Fibroblast of skin of right quadriceps (primary cell): ENCODE measurements at places on chromosomes 2 and 18.
A peak's percentile ranks its signal among the peaks of the same experiment; 100 is the strongest.

DNA sequence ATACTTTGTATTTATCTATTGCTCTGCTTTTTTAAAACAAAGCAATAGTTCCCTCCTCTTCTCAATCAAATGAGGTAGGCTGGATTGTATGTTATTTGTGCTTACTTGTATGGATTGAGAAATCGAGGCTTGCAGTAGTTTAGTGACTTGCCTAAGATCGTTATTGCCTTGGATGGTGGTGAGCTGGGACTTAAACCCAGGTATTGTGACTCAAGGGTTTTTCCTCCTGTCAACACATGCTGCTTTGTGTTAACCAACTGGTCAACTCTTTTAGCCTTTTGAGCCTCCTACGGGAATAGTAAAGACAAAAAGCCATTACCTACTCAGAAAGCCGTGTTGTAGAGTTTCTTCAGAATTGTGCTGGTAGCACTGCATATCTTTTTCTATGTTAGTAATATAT lies 95.2 kb upstream of the THUMPD2 start:
- DNase-seq, result no peak

GRCh38 chr2:7417845-7418742 lies 500.9 kb downstream of the RNF144A start:
- no peak for DNase-seq

DNA sequence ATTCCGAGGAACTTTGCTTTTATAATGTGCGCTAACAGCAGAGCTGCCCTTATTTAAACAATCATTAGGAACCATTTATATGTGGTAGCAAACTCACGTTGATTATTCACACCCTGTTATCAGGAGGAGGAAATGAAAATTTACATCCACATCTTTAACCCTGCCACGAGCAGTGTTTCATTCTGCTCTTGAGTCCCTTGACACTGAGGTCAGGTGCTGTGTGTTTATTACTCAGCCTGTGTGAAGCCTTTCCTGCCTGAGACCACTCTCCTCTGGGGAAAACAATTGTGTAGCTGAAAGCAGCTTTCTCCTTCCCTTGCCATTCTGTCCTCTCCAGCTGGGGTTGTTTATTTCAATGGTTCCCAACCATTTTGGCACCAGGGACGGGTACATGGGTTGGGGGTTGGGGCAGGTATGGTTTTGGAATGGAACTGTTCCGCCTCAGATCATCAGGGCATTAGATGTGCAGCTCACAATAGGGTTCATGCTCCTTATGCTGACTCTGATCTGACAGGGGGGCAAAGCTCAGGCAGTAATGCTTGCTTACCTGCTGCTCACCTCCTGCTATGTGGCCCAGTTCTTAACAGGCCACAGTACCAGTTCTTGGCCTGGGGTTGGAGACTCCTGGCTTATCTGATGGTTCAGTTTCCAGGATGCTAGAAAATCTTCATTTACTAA lies 651.1 kb downstream of the TDRD15 start:
- DNase-seq, result no peak

GRCh38 chr2:230327418-230328154 lies 593 bp downstream of the SP140L start:
- no peak for DNase-seq

DNA sequence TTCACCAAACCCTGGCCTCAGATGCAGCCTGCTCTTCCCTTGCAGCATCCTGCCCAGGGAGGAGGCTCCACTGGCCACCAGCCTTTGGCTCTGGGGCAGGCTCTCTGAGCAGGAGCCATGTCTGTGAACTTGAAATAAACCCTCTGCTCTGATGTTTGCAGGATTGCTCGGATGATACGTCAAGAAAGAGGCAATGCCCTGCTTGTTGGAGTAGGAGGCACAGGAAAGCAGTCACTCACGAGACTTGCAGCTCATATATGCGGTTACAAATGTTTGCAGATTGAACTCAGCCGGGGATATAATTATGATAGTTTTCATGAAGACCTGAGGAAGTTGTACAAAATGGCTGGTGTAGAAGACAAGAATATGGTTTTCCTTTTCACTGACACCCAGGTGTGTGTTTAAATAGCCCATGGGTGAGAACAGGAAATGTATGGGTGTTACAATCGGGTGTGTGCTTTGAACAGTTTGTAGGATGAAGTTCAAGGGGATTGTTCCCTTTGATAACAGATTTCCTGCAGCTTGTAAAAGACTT lies 177.9 kb downstream of the DNAH6 start:
- no peak for DNase-seq

DNA sequence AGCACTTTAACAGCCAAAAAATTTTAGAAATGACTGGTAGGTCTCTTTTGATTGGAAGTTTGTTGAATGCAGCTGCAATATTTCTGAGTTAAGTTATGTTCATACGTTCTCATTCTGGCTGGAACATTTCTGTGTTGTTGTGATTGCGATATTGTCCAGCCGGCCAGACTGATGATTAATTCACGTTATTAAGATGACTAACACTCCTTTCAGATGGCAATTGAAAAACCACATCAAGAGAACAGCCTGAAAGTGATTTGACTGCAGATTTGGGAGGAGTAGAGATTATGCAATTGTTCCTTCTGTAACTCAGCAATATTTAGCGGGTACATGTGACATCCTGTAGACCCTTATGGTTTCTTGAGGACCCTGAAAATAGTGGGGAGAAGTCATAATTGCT lies 133.7 kb downstream of the FBXO15 start:
- peak; percentile 59 for DNase-seq

DNA sequence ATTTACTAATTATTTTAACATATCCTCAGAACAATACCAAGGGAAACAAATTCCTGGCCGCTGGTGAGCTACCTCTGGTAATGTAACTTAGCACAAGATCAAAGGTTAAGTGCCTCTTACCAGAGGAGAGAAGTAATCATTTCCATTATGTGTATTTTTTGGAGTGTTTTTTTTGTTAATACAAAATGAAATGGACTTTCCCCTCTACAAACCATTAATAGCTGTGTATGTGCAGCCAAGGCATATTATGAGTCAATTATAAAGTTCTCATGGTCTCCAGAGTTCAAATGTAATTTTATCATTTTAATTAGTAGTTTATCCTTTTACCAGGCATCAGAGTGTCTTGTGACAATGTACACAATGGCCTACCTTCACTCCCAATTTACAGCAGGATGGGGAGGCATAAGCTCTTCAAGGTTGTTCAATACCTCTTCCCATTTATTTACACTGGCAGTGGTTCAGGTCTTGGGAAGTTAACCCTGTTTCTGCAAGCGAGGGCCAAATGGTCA lies 242.2 kb downstream of the TGIF1 start:
- no peak for DNase-seq

GRCh38 chr18:8030201-8030600 lies 463.1 kb downstream of the PTPRM start:
- DNase-seq, result no peak

DNA sequence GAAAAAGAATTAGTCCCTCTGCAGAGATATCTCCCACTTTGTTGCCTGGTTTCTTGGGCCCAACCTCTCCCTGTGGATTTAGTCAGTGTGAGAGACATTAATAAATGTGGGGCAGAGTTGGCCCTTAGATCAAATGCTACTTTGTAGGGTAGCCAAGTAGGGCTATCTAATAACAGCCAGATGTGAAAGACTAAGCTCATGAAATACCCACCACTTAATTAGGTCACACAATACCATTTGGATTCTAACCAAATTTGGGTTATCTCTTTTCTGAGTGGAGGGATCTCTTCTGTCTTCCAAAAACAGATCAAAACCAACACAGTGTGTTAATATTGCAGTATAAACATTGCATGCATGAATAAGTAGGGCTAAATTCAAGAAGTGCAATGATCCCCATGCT lies 626.8 kb upstream of the ZEB2 start:
- DNase-seq, result no peak

DNA sequence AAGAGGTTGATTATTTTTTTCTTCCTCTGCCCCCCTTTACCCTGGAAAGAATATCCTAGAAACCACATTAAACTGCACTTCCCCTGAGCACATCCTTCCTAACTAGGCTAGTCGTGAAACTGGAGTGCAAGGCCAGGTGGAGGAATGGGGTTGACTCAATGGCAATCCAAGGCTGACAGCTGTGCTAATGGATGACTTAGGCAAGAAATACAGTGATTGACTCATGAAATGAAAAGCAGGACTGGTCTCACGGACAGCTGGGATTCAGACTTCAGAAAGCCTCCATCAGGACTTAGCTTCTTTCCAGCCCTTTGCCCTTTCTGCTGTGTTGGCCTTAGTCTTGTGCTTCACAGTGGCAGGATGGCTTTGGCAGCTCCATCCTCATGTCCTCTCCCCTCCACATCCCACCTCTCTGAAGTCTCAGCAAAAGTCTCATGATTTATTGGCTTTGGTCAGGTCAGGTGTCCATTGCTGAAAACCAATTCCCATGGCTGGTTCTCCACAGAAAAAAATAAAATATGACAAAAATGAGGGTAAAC lies 33.8 kb downstream of the INSIG2 start:
- DNase-seq, result no peak

- DNase-seq, result no peak
These were observed 402.0 kb upstream of the ACVR2A start for GRCh38 chr2:147442816-147443215.

GRCh38 chr18:9762526-9762925 lies 54.4 kb downstream of the RAB31 start:
- DNase-seq, result no peak

- DNase-seq, result no peak
These were observed 468.4 kb upstream of the CRIM1 start for GRCh38 chr2:35887146-35887545.

- DNase-seq, result no peak
These were observed 25.0 kb downstream of the MPPE1 start for GRCh38 chr18:11883153-11883552.

GRCh38 chr2:239919774-239920692 lies 105.1 kb downstream of the NDUFA10 start:
- DNase-seq, result no peak

DNA sequence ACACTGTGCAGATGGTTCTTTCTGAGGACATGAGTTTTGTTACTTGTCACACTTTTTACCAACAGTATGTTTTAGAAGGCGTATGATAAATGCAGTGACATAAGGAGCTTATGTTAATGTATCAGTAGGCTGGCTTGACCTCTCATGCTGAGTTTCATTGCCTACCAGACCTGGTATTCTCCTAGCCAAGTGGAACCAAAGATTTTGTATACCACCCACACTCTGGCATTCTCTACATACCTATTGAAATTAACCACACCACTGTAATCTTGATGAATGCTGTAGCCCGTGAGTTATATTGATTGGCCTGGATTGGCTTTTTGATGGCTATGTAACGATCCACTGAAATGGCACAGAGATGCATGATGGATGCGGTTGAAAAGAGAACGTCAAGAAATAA lies 11.4 kb downstream of the HTR2B start:
- no peak for DNase-seq

DNA sequence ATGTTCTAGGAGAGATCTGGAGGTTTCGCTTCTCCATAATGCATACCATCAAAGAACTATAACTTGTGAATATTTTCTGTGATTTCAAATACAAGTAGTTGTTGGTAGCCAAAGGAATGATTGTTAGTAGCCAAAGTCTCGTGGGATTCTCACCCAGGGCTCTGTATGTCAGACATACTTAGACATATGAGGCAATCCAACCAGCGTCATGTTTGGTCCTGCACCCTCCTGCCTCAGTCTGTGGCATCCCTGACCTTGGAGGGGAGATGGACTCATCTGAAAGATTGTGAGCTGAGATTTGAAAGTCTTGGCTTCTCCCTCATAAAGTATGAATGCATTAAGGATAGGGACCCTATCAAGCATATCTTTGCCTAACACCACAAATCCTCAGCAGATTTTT lies 81.2 kb downstream of the CTIF start:
- DNase-seq, result no peak

- no peak for DNase-seq
These were observed 286.3 kb upstream of the FN1 start for GRCh38 chr2:215722125-215722524.

DNA sequence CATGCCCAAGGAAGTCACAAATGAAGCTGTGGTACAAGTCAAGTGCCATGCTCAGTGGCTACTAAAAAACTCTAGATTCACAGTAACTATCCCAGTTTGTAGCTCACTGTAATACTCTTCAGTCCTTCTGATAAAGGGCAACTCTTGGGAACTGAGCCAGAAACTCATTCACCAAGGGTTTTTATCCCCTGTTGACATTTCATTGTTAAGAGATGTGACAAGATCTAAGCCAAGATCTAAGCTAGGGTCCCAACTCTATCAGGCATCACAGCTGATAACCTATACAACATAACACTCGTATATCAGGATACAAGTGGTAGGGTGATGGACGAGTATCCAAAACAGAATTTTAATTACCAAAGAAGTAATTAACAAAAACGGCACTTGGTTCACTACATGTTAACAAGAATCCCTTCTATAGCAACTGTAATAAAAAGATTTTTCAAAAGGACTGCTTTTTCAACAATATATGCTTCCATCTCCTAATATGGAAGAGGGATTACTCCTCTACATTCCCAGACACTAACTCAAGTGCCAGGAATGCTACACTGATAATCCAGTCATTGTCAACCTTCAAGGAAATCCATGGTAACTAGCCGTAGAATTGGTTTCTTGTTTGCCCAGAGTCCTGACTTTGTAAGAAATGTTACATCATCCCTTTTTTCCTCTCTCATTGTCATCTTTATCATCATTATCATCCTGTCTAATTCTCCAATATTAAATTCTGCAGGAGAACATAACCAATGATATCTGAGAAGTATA lies 111.7 kb downstream of the CDH2 start:
- peak; percentile 97 for DNase-seq

DNA sequence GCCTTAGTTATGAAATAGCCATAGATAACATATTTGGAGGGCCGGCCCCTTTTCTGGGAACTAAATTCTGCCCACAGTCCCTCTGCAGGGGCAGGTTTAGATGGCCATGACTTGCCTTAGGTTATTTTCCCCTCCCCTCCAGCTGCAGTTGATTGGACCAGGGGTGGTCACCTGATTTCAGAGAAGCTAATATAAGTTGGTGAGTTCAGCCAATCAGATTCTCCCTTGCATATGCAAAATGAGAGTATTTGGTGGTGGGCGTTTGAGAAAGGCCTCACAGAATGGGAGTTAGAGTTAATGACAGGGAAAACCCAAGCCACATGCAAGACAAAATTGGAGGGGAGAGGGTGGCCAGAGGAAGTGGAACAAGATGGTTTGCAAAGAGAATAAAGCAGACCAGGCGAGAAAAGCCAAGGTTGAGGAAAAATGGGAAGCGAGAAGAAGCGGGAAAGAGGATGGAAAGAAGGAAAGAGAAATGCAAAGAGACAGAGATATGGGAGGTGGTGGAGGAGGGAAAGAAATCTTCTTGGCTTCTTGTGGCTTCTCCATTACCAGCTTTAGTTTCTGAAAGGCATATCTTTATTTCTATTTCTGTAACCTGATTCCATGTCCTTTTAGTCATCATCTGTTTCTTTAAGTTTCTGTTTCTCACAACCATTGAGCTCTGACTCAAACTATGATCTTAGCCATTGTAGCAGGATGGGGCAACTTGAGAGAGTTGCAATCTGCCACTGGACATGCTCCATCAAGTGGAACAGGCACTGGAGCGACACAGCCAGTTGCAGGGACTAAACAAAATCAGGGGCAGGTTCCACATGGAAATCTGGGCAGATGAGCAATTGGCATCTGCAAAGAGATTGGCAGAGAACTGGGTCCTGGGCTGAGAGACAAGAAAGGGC lies 108.1 kb upstream of the SIX3 start:
- no peak for DNase-seq
